ENCODE measurements at places on chromosomes 7 and 10.

- DNase-seq, result no peak
Observed at GRCh38 chr10:1977461-1977860, 240.1 kb upstream of the ADARB2 start.

DNA sequence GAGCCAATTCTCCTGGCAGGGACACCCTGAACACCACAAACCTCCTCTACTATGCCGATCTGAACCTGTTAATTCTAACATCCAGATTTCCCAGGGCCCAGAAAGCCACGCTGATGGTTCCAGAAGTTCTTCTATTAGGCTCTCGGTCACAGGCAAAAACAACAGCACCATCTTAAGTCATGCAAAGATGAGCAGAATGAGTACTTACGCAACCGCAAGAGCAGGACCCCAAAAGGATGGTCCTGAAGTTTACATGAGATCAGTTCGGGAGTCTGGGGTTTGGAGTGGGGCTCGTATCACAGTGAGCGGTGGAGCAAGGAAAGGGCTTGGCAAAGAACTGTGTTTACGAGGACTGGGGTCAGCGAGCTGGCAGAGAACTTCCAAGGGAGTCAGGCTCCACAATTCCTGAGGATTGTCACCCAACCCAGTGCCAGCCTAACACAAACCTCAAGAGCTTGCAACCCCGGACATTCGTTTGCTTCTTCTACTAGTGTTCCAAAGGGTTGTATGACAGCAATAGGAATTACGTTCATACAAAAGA, 532.6 kb downstream of the TNS3 start:
- peak; percentile 73 for DNase-seq

DNA sequence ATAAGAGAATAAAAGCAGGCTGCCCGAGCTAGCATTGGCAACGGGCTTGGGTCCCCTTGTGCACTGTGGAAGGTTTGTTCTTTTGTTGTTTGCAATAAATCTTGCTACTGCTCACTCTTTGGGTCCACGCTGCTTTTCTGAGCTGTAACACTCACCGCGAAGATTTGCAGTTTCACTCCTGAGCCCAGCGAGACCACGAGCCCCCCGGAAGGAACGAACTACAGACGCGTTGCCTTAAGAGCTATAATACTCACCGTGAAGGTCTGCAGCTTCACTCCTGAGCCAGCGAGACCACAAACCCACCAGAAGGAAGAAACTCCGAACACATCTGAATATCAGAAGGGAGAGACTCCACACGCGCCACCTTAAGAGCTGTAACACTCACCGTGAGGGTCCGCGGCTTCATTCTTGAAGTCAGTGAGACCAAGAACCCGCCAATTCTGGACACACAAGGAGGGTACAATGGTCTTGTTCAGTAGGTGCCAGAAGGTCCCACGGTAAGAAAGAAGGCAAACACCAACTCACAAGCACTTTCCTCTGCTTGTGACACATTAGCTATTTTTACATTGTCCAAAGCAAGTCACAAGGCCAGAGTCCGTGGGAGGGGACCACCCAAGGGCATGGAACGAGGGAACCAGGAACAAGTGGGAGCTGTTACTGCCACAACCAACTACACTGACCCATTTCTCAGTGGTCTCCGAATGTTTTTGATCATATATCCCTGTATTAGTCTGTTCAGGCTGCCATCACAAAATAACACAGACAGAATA, 29.2 kb upstream of the CACUL1 start:
- DNase-seq, result no peak

GRCh38 chr10:45673074-45673648, 589 bp upstream of the ZFAND4 start:
- DNase-seq, result no peak

DNA sequence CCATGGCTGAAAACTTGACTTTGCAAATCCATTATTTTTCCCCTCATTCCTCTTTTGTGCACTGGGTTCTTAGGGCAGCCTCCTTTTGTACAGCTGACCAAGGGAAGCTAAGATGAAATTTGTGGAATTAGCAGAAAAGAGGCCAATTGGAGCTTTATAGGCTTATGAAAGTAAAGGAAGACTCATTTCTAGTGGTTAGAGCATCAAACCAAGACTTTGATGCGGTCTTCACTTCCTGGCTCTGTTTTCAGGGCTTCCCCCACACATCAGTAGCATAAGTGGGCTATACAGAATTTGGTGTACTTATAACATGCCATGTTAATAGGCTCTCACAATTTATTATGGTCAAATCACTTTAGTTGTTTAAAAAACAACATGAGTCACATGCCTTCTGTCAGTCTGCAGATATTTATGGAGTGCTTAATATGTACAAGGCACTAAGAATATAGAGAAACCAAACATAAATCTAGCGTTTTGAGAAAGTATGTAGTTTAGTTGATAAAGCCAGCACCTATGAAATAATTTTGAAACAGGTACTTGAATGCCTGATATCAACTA, 5.7 kb downstream of the AUTS2 start:
- no peak for DNase-seq

GRCh38 chr7:134548877-134549276, at the start of gene AKR1B15:
Gene AKR1B15 (plus strand): TSS chr7:134549110. CDS start chr7:134564620, 15,510 bp downstream.
- no peak for DNase-seq

DNA sequence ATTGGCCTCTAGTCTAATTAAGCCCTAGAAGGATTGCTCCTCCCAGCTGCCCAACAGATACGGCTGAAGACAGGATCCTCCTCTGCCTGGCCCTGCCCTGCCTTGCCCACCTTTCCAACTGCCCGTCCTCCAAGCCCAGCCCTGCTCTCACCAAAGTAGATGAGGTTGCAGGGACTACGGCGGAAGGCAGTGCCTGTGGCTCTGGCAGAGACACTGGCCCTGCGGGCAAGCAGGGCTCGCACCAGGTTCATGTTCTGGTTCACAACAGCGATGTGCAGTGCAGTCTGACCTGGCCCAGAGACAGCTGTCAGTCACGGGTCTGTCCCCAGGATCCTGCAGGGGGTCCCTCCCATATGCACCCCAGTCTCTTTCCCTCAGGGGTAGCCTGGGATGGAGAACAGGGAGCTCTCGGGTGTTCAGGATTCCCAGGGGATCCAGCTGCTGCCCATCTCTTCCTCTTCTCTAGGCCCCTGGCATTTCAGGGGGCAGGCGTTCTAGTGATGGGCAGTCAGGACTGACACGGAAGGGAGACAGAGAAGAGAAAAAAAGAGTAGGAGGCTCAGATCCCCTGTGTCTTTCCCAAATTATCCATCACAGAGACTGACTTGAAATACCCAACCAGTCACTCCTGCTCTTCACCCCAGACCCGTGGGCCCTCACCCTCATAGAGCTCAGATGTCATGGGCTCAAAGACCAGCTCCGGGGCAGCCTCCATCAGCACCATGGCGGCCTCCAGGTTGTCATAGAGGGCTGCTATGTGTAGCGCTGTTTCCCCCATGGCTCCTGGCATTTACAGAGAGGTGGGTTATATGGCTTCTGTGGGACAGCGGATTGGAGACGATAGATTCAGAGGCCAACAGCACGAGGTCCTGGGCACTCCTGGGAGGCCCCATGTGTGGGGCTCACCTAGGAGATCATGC, 8.3 kb downstream of the TRPV6 start:
- DNase-seq, result no peak

- DNase-seq, result no peak
Observed at GRCh38 chr7:116715077-116715476, 43.1 kb downstream of the MET start.

GRCh38 chr10:116490028-116490662, 55.6 kb upstream of the PNLIP start:
- no peak for DNase-seq

- no peak for DNase-seq
Observed at GRCh38 chr10:45383682-45384330, 9.8 kb downstream of the ALOX5 start.

- no peak for DNase-seq
Observed at GRCh38 chr10:15896654-15897053, 36.3 kb upstream of the MINDY3 start.

DNA sequence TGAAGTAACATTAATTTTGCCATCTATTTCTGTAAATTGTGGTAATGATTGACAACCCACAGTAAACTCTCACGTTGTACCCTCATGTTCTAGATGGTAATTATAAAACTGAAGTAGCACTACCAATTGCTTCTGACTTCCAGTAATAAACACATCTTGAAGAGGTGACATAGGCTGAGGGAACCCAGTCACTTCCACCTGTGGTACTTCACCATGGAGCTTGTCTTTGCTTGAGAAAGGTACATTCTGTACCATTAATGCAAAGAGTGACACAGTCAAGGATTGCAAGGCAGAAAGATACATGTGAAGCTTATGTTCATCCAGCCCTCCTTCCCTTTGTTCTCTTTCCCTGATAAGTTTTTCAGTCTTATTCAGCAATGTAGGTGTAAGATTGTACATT, 11.2 kb downstream of the CAPZA2 start:
- no peak for DNase-seq

- DNase-seq, result no peak
Observed at GRCh38 chr7:143027683-143028082, 751 bp upstream of the OR9A2 start.

- DNase-seq, result no peak
Observed at GRCh38 chr7:73718905-73719805, at the start of gene STX1A. Gene STX1A (minus strand): TSS chr7:73719669. CDS start chr7:73719631, 38 bp downstream.

- no peak for DNase-seq
Observed at GRCh38 chr10:47147186-47147585, 152.8 kb upstream of the GDF10 start.

DNA sequence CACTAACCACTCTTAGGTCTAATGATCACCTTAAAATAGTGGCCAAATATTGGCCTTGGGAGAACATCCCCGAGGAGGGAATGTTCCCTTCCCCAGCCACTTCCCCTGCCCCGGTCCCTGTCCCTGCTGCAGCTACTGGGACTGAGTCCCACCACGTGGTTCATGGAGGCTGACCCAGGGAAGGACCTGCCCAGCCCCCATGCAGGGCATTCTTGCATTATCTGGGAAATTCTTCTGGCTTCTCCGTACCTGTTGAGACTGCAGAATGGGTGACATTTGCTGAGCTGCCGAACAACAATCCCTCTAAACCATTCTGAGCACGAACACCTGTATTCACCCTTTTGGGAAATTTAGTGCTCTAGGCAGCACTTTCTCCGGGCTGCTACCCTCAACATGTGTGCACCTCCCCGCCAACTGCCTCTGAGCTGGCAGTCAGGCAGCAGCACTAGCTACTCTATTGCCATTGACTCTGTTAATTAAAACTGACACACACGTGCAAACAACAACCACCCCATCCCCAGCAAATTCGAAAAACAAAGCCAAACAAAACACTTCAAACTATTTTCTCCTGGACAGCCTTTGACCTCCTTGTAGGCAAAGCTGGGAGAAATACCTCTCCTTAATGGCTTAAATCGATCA, 567.4 kb upstream of the MKI67 start:
- no peak for DNase-seq

DNA sequence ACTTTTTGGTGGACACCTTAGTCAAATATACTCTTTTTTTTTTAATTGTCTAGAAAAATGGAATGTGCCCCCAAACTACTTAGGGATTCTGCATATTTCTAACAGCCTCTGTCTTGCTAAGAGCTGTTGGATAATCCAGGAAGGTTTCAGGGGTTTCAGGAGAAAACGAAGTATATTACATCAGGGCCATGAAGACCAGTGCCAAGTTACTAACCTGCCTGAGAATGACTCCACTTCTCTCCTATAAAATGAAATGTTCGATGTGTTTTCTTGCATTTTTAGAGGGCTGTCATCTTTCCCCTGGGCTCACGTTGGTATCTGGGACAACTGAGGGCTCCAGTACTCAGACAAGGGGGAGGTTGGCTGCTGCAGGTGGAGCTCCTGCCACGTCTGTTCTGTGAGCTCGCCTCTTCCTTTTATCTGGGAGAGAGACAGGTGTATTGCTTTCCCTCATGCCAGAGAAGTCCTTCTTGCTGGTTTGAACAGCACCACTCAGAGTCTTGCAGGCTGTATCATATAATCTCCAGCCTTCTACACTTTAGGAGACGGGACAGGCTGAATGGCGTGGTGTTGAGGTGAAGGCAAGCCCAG, 71.3 kb downstream of the CAMK1D start:
- DNase-seq, result no peak

DNA sequence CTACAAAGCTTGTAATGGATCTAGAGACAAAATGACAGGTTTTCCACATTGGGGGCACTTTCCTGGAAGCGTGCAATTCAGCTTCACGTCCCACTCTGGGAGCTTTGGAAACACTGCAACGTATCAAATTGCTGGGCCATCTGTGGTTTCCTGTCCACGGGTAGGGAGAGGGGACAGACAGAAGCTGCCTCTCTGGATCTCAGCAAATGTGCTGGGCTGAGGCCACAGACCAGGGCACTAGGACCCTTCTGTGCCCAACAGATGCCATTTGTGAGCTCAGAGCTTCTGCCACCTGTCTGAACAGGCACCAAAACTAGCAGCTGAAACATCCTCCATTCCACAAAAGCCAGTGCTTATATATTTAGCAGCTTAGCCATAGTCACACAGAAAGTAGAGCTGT, 40.9 kb upstream of the FRMD4A start:
- DNase-seq, result no peak

DNA sequence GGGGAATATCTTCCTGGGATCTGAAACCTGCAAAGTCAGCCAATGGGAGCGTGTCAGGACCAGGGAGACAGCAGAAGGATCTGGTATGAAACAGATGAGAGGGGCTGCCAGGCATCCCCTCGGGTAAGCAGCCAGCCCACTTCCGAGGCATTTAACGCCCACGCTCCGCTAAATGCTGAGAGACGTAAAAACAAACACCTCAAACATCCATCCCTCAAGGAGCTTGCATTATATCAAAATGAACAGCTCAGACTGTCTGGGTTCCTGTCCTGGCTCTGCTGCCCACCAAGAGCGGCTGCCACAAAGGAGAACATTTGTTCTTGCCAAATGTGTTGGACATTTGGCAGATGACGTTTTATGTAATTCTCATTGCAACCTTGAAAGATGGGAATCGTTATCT, 7.0 kb upstream of the SERPINE1 start:
- DNase-seq, result no peak

GRCh38 chr7:155066417-155066950, 3.6 kb upstream of the HTR5A start:
- DNase-seq, result peak; percentile 27

DNA sequence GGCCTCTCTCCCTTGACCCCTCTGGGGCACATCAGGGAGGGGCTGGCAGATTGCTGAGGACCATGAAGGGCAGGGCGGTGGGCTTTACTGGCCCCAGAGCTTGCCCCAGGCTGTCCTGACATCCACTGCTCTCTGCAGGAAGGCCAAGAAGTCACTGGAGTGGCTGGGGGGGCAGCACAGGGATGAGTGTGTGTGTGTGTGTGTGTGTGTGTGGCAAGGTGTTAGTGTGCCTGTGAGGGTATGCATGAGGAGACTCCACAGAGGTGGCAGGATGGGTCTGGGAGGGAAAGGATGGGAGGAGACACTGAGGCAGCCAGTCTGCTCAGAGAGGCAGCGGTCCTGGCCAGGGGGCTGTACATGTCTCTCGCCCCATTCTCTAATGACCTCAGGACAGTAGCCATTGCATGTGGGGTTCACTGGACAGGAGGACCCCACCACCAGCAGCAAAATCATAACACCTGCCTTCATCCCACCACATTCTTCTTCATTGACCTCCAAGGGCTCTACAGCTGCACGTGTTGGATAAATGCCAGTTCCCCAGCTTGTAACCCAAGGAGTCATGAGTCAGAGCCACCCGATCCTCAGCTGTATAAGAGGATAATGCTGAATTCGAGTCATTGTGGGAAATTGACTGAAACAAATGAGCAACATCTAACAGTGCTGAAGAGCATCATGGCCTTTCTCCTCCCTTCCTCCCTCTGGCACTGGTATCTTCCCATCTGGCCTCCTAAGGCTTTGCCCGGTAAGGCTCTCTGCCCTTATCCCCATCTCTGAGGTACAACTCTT, 720.5 kb downstream of the GRID1 start:
- peak; percentile 74 for DNase-seq

All from epithelial cell of proximal tubule (primary cell).